ENCODE measurements at places on chromosomes 7 and 10. TPM values are rescaled to one million over a fixed set of nuclear protein-coding genes. Genes with fewer than 3 reads are reported as not detected.

The MAPK8 gene
- 47.9 TPM for total RNA-seq

GRCh38 chr10:35322636-35323035 lies 13.7 kb upstream of the CCNY start:
- no peak for DNase-seq

DNA sequence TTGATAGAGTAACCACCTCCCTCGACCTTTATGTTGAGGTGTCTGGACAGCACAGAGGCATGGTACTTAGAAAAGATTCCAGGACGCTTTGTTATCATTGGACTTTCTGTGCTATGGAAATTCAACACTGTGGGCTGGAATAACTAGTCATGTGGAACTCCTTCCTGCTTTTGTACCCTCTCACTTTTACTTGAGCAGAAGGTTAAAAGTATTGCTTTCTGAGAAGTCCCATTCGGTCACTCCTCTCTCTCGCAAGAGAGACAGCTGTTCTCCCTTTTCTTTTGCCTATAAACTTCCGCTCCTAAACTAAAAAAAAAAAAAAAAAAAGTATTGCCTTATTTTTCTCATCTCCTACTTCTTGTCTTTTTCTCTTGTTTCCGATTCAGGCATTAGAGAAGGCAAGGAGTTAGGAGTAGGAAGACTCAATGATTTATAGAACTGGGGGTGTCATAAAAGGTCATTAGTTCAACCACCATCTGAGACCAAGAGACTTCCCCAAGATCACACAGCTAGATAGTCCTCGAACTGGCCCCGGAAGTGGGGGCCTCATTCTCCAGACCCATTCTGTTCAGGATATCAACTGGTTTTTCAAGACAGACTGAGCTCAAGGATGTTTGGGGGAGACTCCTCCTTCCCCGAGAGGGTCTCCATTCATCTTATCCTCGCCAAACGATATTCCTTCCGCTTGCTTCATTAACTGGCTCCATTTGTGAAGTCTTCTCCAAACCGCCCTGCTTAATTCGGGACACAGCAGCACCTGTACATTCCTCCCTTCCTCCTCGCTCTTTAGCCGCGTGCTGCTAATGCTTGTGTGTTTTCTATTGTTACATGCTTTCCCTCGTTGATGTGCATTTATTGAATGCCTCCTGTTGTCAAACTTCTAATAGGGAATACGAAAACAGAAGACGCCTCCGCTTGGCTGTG lies 995 bp upstream of the INPP5F start:
- no peak for DNase-seq

DNA sequence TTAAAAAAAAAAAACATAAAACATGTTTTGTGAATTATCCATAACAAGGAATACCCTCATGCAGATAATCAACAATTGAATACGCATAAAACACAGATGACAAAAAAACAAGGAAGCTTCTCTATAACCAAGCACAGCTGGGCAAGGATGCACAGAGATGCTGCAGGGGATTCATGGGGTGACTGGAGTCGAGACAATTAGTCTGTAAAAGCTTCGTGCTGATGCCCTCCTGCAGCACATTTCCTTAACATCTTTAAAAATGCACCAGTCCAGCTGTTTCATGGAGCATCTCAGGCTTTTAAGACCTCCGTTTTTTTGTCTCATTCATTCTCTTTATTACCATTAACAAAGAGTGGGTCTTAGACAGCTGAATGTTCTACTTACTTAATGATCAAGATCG lies 794.0 kb upstream of the C7orf33 start:
- no peak for DNase-seq

GRCh38 chr7:55527307-55527706 lies 45.0 kb downstream of the VOPP1 start:
- DNase-seq = no peak

GRCh38 chr10:94025806-94026205 lies 32.1 kb downstream of the PLCE1 start:
- DNase-seq = no peak

- DNase-seq = no peak
These were observed 81.1 kb downstream of the RGS10 start for GRCh38 chr10:119461380-119461779.

GRCh38 chr10:97312897-97313296 lies 6.2 kb upstream of the FRAT1 start:
- no peak for DNase-seq

GRCh38 chr10:71402005-71402404 lies 5.3 kb downstream of the CDH23 start:
- no peak for DNase-seq

The AKR1C4 gene
- not detected for total RNA-seq

DNA sequence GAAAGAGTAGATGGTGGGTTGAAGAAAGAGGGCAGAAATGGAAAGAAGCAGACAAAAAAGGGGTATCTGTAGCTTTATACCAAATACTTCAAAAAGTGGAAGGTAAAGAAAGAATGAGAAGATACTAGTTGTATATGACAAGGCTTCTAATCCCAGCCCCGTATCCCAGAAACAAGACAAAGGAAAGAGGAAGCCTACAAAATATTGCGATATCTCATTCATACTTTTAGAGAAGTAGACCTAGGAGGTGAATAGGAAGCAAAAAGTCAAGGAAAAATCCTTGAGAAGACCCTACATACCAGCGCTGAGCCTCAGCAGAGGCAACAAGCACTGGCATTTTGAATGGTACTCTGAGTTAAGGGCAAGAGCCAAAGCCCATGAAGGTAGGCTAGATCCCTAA lies 26.6 kb downstream of the PHTF2 start:
- no peak for DNase-seq

The ATRNL1 gene
- 0.92 TPM for total RNA-seq

- no peak for DNase-seq
These were observed 109.2 kb downstream of the ARHGAP12 start for GRCh38 chr10:31819391-31819820.

- no peak for DNase-seq
These were observed 168.2 kb downstream of the DPY19L1 start for GRCh38 chr7:34869057-34869456.

- DNase-seq = no peak
These were observed 393.3 kb upstream of the AUTS2 start for GRCh38 chr7:69204943-69205342.

- DNase-seq = peak; percentile 54
These were observed 186.9 kb upstream of the ADO start for GRCh38 chr10:62617652-62618051.

The HKDC1 gene
- total RNA-seq = 5.9 TPM

The ACTL6B gene
- not detected for total RNA-seq

DNA sequence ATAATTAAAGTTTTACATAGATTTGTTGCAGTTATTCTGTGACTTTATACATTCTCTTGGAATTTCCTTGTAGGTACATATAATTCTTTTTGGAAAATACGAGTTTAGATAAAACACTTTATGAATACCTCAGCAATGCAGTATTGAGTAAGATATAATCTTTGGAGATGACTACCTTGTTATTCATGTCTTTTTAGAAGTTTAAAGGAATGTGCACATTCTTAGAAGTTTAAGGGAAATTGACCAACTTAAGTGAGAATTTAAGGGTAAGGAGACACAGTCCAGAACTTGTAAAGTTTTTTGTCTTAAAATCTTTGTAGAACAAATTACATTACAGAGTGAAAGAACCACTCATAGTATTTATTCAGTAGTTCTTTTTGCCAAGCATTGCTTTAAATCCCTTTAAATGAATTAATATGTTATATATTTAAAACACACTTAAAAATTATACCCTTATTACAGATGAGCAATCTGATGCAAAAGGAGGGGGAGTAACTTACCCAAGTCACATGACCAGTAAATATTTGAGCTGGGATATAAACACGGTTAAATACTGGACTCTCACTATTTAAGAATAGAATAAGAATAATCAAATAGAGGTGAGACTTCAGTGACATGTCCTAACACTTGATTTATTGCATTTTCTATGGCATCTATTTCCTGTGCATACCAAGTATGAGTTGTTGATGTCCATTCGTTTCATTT lies 139.5 kb upstream of the FERD3L start:
- no peak for DNase-seq

The NEBL gene
- total RNA-seq = 96.4 TPM

The TMEM176A gene
- total RNA-seq = 57.4 TPM

The RNF32 gene
- total RNA-seq = 3.0 TPM

The LRRC4 gene
- 12.8 TPM for total RNA-seq

DNA sequence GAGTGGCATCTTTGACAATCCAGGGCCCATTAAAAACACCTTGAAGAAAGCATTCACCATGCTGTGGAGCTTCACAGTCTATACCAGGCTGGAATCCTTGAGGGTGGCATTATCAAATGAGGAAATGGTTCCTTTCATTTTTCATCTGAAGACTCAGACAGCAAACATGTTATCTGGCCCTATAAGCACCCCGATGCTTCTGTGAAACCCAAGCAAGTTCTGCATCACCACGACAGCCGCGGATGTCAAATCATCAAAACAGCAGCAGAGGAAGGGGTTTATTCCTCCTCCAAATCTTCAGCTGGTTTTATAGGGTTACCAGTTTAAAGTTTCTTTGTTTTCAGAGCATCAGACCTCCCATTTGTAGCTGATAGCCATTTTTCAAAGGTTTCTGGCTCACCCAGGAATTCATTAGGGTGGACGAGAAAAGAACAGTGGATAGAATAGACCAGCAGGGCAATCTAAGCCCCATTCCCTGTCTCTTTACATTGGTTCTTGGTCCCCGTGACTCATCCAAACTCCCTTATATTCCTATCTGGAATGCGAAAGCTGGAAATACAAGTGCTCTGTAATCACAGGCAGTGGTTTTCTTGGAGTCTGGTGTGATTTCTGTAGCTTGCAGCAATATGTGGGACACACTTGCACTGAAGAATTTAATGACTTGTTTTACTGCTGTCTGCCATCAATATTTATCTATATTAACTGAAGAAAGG lies 217.9 kb downstream of the SKAP2 start:
- no peak for DNase-seq

The FAM241B gene
- 5.0 TPM for total RNA-seq

- no peak for DNase-seq
These were observed 26.4 kb upstream of the GSDME start for GRCh38 chr7:24783698-24784097.
